CD4-positive, alpha-beta T cell treated with Interleukin-2 at 100 ng/mL for 4 hours (primary cell): ENCODE measurements at places on chromosomes 2 and 18.

- DNase-seq = no peak
Measured at GRCh38 chr2:139864821-139865302, 1084.7 kb upstream of the NXPH2 start.

DNA sequence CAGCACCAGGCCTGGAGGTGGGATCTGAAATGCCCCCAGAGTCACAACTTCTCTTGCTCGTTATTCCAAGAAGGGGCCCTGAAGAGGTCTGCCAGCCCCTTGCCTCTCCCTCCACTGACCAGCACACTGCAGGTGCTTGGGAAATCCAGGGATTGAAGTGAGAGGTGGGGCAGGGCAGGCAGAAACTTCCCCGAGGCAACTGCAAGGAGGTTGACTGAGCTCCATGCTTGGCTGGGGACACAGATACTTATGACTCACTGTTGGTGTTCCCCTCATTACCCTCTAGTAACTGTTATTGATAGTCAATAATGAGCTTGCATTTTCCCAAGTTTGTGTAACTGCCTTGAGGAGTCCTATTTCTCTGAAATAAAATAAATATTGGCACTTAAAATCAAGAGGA, 47.5 kb downstream of the MARCO start:
- DNase-seq = no peak

GRCh38 chr2:200203381-200203827, 103.1 kb upstream of the SPATS2L start:
- DNase-seq = no peak

GRCh38 chr18:35076135-35076924, 35.1 kb downstream of the MAPRE2 start:
- DNase-seq = no peak

DNA sequence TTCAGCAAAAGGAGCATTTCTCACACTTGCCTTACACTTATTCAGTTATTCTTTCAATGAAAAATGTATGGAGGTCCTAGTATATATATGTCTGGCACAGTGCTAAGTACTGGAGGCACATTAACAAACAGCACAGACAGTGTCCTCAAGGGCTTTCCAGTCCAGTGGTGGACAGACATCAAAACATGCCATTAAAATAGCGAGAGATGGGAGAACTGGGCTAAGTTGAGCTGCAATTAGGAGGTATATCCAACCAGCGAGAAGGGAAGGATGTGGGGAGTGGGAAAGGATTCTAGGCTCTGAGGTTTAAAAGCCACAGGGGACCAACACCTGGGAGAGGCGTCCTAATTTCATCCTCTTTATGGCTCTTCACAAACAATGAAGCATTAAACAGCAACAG, 127.5 kb upstream of the TTC39C start:
- DNase-seq = no peak

DNA sequence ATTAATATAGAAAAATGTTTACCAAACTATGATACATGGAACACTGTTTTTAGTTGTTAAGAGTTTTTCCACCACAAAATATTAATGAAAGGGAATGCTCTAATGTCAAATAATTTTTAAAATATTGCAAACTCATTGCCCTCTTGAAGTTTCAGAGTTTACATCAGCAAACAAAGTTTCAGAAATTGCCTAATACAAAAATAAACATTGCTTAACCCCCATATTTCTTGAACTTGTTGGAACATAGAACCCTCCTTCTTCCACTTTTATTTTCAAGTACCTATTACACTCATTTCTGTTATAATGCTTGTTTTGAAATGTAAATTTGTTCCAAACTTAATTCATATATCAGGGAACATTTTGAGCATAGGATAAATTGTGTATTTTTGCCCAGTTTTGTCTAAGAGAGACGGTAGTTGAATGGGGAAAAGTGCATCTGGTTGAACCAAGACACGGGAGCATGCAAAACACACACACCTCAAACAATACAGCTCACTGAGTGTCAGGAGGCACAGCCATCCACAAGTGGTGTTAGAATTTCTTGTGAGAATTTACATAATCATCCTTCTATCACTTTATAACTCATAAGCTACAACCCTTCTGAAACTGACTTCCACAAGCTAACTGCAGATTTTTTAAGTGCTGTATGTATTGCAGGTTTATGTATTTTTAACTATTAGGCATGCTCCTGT, 5.3 kb upstream of the MC4R start:
- DNase-seq = no peak

GRCh38 chr18:74951165-74951760, 257.7 kb downstream of the PTGR3 start:
- DNase-seq = peak; percentile 55

- no peak for DNase-seq
Measured at GRCh38 chr2:33765122-33765521, 166.0 kb upstream of the FAM98A start.

- DNase-seq = no peak
Measured at GRCh38 chr18:29397536-29397935, 1220.6 kb upstream of the CDH2 start.

GRCh38 chr2:231362555-231363184, 32.8 kb upstream of the B3GNT7 start:
- DNase-seq = no peak

- peak; percentile 43 for DNase-seq
Measured at GRCh38 chr2:191103774-191104173, 47.0 kb downstream of the STAT4 start.

DNA sequence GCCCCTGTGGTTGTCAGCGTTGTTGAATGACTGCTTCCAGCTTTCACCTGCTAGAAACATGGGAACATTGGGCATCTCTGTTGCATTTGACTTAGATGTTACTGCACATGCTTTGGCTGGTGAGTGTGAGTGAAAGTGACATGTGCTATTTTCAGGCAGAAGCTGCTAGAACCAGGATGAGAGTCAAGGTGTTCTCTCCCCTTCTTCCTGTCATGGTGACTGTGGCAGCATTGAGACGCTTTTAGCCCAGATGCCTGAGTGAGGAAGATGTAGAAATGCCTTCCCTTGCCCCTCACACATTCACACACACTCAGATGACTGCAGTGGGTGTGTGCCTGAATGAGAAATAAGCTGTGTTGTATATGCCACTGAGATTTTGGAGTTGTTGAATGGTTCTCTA, 220.2 kb downstream of the PTPRM start:
- no peak for DNase-seq

DNA sequence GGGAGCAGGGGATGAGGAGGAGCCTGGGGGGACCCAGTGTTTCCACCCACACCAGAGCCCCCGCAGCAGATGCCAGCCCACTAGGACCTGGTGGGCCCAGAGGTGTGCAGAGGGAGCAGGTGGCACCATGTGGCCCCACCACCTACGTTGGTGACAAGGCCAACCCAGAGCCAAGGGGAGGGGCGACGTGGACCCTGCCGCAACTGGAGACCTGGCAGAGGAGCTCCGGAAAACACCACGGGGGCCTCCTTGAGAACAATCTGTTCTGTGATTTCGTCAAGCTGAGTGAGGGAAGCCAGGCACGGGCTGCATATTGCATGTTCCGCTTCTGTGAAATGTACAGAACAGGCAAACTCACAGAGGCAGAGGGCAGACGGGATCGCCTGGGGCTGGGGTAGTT, 49.1 kb upstream of the GPC1 start:
- no peak for DNase-seq

GRCh38 chr2:145412155-145412554, 892.2 kb upstream of the ZEB2 start:
- DNase-seq = no peak

DNA sequence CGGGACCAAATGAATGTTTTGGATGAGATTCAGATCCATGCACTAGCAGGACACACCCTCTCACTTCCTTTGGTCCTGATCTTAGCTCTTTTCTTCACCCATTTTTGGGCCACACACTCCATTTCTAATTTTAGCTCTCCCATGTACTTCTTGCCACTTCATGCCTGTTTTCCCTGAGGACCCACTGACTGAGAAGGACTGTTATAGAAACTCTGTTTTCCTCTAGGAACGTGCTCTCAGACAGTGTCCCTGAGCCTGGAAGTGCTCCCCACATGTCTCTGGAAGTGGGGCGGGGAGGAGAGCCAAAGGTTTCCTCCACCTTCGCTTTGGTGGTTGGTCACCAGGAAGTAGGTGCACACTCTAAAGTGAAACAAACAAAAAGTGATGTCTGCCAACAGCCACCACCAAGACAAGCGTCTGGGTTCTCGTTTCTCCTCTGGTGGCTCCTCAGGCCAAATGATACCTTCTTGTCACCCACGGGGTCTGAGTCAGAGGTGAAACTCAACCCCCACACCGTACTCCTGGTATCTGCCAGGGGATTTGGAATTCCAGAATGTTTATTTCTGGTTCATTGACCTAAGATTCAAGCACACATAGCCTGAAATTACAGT, 74.7 kb downstream of the MERTK start:
- no peak for DNase-seq

GRCh38 chr2:44184106-44184505, 15.4 kb downstream of the PPM1B start:
- peak; percentile 31 for DNase-seq

DNA sequence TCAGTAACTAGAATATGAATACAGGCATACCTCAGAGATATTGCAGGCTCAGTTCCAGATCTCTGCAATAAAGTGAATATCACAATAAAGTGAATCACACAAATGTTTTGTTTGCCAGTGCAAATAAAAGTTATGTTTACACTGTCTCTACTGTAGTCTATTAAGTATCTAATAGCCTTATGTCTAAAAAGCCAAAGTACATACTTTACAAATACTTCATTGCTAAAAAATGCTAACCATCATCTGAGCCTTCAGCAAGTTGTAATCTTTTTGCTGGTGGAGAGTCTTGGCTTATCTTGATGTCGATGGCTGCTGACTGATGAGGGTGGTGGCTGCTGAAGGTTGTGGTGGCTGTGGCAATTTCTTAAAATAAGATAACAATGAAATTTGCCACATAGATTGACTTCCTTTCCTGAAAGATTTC, 159.4 kb downstream of the MYO1B start:
- no peak for DNase-seq

GRCh38 chr2:96174251-96175144, 29.3 kb upstream of the DUSP2 start:
- peak; percentile 86 for DNase-seq

DNA sequence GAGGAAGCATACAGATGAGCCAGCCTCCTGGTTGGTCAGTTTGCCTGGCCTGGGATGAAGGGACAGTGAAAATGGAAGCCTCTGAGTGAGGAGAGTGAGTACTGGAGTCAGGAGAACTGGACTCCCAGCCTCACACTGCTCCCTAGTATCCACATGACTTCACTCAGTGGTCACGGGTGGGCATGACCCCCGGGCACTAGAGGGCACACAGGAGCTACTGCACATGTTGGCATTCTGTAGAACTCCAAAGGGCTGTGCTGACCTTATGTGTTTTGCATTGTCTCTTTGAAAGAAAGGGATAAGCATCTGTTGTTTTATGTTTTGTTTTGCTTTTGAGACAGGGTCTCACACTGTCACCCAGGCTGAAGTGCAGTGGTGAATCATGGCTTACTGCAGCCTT, 23.7 kb downstream of the NCAPH start:
- DNase-seq = peak; percentile 47

GRCh38 chr2:81589406-81589805, 1284.9 kb upstream of the LRRTM1 start:
- no peak for DNase-seq

- no peak for DNase-seq
Measured at GRCh38 chr18:37702841-37703240, 137.2 kb upstream of the CELF4 start.

DNA sequence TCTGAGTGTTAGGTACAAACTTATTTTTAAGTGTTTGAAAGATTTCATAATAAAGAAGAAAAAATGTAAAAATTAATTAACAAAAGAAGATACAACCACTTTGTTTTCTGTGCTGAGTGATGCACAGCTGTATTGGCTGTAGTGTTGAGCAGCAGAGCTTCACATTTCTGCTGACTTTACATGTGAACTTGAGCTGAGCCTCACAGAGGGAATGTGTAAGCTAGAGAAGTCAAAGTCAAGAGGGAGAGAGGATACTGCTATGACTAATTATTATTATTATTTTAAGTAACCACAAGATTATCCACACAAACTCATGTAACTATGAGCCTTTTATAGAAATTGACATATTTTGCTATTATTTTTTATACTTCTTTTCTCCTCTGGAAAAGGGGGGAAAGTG, 159.1 kb upstream of the ZSWIM2 start:
- DNase-seq = no peak

GRCh38 chr2:205696927-205697441, 14.7 kb downstream of the NRP2 start:
- no peak for DNase-seq

- no peak for DNase-seq
Measured at GRCh38 chr18:61992285-61992684, 99.5 kb upstream of the RNF152 start.

DNA sequence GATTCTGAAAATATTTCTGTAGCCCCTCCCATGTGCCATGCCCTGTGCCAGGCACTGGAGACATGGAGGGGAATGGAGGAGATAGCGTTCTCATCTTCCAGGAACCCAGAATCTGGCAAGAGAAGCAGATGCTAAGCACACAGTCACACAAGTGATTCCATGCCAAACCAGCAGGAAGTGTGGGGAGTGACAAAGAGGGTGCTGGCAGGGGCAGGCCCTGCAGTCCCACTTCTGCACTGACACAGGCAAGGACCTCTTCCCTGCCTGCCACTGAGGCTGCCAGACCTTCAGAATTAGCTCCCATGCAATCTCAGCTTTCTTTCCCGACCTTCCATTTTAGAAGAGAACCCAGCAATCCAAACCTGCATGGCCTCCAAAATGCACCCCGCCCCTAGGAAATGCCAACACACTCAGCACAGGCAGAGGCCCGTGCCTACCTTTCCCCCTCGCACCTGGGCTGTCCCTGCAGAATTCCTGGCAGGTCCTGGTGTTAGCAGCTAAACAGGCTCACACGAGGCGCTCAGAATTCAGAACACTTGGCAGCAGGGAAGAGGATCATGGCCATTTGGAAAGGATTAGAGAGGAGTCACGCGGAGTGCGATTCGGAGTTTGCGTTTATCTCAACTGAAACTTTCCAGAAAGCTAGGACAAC, 155.3 kb downstream of the MSH2 start:
- no peak for DNase-seq

- no peak for DNase-seq
Measured at GRCh38 chr2:3323360-3324035, 54.1 kb downstream of the EIPR1 start.

DNA sequence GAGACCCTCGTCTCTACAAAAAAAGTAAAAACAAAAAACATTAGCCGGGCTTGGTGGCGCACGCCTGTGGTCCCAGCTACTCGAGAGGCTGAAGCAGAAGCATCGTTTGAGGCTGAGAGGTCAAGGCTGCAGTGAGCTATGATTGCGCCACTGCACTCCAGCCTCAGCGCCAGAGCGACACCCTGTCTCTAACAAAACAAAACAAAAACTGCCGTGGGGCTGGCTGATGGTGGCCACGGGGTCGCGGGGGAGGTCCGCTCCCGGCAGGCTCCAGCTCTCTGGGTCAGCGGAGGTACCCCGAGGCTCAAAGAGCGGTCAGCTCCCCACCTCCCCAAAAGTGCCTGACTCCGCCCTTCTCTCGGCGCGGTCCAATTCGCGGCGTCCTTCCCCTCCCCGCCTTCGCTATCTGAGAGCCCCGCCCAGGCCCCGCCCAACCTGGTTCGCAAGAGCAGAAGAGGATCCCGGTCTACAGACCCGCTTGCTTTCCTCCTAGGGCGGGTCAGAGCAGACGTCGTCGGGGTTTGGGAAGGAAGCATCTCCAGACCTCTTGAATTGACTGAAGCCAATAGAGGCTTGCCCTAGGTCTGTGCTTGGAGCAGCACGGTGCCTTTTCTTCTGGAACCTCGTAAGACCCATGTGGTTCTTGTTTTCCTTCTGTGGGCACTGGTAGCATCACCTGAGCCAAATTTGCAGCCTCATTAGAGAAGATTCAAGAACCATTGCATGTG, 7.8 kb downstream of the RAX start:
- no peak for DNase-seq

GRCh38 chr2:173231042-173231441, 123.6 kb upstream of the CDCA7 start:
- DNase-seq = no peak
